Activated CD8-positive, alpha-beta T cell treated with anti-CD3 and anti-CD28 coated beads, Interleukin-2, amount 10 ng/mL, durations not matched to agents 7 days and 5 days (primary cell): ENCODE measurements at places on chromosomes 3 and 15.
A peak's percentile ranks its signal among the peaks of the same experiment; 100 is the strongest.

GRCh38 chr3:84685467-84685866, 273.3 kb upstream of the CADM2 start:
- DNase-seq, result no peak

DNA sequence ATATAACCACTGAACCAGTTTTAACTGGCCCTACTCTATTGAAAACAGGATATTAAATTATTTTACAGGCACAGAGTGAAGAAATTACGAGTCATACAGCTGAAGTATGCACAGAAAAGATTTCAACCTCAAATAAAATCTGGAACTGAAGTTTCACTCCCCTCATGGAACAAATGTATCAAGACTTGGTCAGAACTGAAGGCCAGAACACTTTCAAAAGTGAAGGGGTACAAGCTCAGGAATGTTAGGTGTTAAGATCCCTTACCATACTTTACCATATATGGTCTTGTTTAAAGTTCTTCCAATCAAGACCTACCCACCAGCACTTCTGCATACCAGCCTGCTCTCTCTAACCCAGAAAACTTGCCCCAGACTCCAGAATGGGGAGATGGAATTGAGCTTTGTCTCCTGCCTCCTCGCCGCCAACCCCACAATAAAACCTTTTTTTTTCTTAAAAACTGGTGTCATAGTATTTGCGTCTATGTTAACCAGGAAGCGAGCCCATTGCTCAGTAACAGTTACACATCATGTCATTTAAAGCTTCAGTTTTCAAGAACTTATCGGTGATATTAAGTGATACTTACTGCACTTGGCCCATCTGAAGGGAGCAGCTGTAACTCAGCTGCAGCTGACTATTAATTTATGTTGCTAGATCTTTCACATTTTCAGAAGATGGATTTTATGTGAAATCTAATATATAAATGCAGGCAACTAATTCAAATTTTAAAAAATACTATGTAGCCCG, 59.9 kb downstream of the OXSM start:
- no peak for DNase-seq

GRCh38 chr15:85773970-85774369, 20.8 kb downstream of the KLHL25 start:
- no peak for DNase-seq

DNA sequence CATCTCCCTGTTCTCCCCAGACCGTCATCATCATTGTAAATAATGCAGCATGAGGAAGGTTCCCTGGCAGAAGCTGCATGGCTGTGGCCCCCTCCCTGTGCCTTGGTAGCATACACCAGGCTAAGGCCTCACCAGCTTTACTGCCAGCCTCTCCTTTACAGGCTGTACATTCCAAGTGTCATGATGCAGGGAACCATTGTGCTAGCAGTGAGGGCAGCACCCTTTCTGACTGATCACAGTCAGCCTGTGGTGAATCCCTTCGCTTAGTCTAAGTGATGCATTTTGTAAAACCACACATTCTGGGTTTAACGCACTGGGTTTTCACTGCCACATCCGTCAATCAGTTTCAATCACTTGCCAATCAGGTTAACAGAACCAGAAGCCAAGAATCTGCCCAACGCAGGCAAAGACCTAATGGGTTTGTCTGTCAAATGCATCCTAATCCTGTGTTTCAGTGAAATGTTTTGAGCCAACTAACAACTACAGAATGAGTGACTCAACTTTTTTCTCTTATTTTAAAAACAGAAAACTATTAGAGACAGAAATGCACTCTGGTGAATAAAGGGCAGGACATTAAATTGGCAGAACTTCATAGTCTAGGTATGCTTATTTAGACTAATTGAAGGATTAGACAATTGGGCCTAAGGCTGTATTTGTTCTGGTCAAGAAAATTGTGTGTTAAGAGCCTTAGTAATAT, 225.9 kb upstream of the DPH6 start:
- no peak for DNase-seq

DNA sequence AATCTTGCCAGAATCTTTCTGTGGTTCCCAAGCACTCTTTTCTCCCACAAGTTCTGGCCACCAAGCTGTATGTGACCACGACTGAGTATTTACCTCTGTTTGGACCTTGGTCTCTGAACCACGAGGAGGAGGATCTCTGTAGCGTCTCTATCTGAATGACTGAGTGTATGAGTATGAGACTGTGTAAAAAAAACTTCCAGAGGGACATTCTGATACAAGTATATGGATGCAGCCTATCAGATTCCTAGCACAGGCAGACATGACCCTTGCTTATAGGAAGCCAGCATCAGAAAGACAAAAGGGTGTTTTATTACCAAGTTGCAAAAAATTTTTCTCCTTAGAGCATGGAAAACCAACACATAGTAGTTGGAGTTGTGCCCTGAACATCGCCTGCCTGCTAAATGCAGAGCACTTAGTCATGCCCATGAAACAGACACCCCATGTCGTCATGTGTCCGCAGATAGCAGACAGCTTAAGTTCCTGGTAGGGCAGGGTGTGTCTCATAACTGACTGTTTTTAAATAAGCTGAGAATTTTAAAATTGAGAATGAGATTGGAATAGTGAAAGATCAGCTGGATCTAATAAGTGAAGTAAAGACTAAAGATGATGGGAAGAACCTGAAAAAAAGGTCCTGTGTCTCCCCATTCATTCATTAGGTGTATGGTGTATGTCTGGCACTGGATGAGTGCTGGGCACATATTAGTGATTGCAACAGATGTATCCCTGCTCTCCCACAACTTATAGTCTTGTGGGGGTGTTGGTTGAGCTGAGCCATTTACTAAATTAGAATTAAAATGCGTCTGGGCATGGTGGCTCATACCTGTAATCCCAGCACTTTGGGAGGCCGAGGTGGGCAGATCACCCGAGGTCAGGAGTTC, 30.9 kb downstream of the DAG1 start:
- DNase-seq, result no peak

GRCh38 chr3:101521211-101521701, 8.2 kb upstream of the SENP7 start:
- peak; percentile 31 for DNase-seq

DNA sequence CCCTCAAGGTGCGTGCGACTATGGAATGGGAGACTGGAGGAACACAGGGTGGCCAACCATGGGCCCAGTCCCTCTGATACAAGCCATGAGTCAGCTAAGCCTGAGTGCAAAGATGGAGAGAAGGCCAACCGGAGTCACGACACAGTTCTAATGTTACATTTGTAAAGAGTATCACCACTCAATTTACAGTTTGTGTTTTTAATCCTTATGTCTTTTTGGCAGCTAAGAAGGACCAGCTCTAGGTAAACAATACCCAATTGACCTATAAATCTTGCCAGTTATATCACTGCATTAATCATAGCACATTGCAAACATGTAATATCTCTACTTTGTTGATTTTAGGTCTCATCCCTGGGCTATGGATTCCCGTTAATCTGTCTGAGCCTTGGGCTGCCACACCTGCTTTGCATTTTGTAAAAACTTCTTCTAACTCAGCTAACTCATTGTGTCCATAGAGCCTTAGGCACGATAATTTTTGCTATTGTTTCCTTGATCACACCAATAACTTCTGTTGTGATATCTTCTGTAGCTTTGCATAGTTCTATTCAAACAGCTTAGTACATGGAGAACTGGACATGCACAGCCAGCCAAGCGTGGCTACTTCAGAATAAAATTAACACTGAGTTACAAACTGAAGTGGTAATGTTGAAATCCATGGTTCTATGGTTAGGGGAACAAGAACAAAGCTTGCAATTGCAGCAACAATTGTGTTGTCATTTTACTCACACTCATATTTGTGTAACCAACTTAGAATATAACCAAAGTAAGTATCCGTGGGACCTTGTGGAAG, 50.3 kb downstream of the LSM3 start:
- no peak for DNase-seq

- no peak for DNase-seq
These were observed 61.1 kb downstream of the MLH1 start for GRCh38 chr3:37054370-37054769.

DNA sequence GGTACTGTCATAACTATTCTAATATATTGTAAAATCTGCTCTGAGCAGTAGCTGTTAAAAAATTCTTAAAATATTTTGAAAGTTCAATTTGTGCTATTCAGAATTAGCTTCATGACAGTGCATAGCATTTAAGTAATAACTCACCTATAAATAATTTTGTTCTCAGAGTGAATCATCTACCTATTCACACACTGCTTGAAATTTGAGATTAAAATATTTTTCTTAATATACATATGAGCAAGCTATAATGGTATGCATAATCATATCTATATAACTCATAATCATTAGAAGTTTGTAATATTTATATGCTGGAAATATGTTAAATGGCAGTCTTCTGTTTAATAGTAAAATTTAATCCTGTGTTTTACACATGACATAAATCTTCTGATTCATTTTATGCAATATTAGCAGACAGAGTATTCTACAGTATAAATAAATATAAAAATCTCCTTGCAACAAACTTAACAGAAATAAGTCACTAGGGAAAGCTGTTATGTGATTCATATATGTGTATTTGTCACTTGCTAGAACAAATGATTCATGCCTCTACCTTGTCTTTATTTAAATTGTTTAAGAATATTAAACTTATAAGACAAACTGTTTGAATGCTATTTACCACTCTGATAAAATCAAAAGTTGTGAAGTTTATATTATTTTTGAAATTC, 710.8 kb downstream of the PLOD2 start:
- no peak for DNase-seq
